ENCODE measurements at places on chromosomes 2 and 18.

DNA sequence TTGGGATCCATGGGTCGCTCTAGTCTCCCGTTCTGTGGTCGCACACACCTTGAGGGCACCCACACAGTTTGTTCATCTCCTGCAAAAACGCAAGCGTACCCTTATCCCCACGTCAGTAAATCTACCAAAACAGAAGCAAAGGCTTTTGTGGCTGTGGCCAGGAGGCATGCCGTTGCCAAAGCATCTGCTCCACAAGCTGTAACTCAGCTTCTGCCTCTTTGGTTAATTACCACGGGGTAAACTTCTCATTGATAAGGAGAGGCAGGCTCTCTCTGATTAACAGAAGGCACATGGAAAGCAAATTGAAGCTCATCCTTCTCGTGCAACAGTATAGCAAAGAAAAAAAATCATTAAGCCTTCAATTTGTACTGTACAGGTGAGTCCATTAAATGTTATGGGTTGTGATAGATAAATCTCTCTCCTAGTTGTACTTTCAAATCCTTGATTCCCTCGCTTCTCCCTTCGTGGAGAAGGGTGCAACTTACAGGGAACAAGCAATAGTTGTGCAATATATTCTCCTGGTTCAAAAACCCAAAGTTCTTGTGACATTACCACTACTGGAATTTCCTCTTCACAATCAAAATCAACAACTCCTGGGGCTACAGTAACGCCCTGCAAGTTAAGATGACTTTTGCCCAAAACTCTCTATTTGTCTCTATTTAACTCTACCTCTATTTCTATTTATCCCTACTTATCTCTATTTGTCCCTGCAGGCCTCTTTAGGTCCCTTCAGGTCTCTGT lies 10.3 kb downstream of the PECR start:
- DNase-seq: no peak

DNA sequence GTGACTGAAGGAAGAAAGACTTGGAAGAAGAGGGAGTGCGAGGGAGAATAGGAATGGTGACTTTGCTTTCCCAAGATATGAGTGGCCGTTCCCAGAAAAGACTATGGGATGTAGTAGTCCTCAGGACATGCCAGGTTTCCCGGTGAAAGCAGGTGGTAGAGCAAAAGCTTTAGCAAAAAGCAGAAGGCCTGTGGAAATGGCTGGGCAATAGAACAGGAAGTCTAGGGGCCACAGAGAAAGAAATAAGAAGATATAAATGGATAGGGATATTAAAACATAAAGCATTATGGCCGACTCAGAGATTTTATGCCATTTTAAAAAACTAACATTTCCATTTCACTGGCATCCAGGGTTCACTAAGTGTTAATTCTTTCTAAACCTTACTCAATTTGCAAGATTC lies 1.2 kb upstream of the SERPINB13 start:
- DNase-seq: no peak

DNA sequence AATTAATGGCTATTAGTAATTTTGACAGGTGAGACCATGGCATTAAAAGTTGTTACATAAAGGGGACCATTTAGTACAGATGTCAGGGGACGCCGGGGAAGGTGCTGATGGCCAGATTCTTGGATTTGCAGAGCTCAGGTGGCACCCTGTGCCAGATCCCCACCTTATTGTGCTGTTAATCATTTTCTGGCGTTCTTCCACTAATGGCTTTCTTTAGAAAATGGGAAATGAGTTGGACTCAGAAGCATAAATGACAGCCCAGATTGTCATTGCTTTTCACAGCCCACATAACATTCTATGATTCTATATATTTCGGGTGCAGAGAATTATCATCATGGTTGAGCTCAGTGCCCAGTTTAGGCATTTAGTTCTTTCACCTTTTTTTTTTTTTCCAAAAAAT lies 257.2 kb upstream of the TCF4 start:
- DNase-seq: no peak

- no peak for DNase-seq
Observed at GRCh38 chr18:72460210-72460680, 83.9 kb downstream of the CBLN2 start.

- DNase-seq: no peak
Observed at GRCh38 chr2:199543606-199544172, 86.0 kb upstream of the SATB2 start.

Measured in iPS DF 19.7 (cell line).